ENCODE measurements at places on chromosomes 2 and 18.

DNA sequence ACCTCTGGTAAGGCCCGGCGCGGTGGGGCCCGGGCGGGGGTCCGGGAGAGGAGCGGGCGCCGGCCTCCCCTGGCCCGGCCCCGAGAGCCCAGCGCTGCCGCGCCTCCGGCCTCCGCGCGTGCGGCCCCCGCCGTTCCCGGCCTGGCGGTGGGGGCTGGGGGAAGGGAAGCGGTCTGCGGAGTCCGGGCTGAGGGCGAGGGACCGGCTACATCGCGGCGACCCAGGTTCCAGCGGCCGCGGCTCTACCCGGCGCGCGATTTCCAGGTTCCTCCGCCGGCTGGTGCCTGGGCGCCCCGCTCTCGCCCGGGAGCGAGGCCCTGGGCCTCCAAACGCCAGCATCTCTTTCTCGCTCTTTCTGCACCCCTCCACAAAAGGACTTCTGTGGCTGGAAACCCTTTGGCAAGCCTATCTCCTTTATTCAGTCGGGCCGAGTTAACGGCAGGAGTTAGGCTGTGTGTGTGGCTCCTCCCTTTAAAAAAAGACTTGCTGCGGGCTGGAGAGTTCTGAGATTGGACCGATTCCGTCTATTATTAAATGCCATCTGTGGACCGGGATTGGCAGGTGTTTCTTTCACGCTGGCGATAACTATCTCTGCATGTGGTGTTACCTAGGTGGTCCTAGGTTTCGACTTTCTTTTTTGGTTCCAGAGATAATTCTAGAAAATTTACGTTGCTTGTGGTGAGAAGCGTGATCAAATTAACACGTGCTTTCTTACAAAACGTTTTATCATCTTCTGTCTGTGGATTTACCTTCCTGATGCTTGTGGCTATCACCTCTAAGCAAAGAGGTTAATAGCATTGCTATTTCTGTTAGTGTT lies 592 bp downstream of the ME2 start:
- peak overlapping the region; percentile 98 for H3K27ac ChIP-seq
- no peaks in the 10 kb centered on the region for H3K27me3 ChIP-seq
- H3K4me3 ChIP-seq = peak overlapping the region; percentile 71
- H3K4me1 ChIP-seq = peaks cover 27% of the 10 kb centered on the region

DNA sequence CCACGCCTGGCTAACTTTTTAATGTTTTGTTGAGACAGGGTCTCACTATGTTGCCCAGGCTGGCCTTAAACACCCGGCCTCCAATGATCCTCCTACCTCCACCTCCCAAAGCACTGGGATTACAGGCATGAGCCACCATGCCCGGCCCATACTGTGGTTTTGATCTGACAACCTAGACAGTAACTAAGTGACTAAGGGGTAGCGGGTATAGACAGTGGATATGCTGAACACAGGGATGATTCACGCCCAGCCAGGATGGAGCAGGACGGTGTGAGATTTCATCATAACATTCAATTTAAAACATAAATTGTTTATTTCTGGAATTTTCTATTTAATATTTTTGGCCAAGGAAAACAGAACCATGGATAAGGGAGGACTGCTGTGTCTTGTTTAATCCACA lies 36.0 kb upstream of the YPEL5 start:
- H3K27ac ChIP-seq = no peak overlapping the region
- no peaks in the 10 kb centered on the region for H3K27me3 ChIP-seq
- H3K4me3 ChIP-seq = no peak overlapping the region
- no peaks in the 10 kb centered on the region for H3K4me1 ChIP-seq

- H3K27me3 ChIP-seq = no peaks in the 10 kb centered on the region
- no peaks in the 10 kb centered on the region for H3K4me1 ChIP-seq
- no peaks in the 10 kb centered on the region for H3K36me3 ChIP-seq
- H3K4me3 ChIP-seq = no peak overlapping the region
These were observed 424.1 kb upstream of the CHST9 start for GRCh38 chr18:27609221-27609620.

GRCh38 chr2:42025151-42025582 lies 22.7 kb upstream of the PKDCC start:
- H3K4me3 ChIP-seq = no peak overlapping the region
- DNase-seq = no peak
- no peaks in the 10 kb centered on the region for H3K36me3 ChIP-seq

- no peaks in the 10 kb centered on the region for H3K4me1 ChIP-seq
- no peaks in the 10 kb centered on the region for H3K36me3 ChIP-seq
- H3K27ac ChIP-seq = no peak overlapping the region
- no peak overlapping the region for H3K4me3 ChIP-seq
These were observed 270.6 kb downstream of the SOCS6 start for GRCh38 chr18:70559446-70559845.

DNA sequence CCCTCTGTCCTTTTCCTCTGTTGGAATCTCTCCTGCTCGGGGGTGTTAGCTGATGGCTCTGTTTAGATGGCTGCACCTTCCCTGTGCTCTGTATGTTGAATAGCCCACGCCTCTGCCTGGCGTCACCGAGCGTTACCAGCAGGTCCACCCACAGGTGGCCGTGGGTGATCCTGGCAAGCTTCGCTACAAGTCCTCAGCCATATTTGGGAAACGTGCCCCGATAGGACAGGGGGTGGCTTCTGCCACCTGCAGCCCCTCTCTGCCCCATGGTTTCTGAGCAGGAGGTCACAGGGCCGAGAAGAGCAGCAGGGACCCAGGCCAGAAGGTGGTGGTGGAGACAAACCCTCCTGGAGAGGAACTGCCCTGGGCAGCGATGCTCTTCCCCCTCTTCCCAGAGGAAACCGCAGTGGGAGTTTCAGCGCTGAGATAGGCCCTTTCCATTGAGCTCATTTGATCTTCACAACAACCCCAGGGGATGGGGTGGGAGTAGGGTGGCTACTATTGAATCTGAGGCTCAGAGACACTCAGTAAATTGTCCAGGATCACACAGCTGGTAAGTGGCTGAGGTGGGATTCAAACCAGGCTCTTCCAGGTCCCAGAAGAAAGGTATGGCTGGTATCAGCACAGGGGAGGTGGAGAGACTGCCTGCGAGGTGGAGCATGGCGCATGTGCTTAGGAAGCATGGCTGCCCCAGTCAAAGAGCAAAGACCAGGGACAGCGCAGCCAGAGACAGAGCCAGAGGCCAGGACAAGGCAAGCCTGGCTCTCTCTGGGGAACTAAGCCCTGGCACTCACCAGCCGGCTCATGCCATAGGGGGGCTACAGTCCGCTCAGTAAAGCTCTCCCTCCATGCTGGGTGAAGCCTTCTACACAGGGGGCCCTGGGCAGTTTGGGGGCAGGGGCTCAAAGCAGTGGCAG lies 15.0 kb downstream of the NGEF start:
- no peak overlapping the region for H3K4me3 ChIP-seq
- H3K27ac ChIP-seq = no peak overlapping the region
- H3K27me3 ChIP-seq = no peaks in the 10 kb centered on the region
- DNase-seq = no peak
- no peaks in the 10 kb centered on the region for H3K36me3 ChIP-seq

Data from transverse colon (tissue), 4 donors.